Articular chondrocyte of knee joint (primary cell): ENCODE measurements at places on chromosomes 16 and 17. TPM values are rescaled to one million over a fixed set of nuclear protein-coding genes. Genes with fewer than 3 reads are reported as not detected.

Gene KRT27
- total RNA-seq = not detected in 2 replicates

Gene KREMEN2
- total RNA-seq = not detected in 2 replicates

Gene TUBG2
- 14.9 and 15.3 TPM in 2 replicates for total RNA-seq

Gene KCNH6
- total RNA-seq = not detected in 2 replicates

Gene XPO6
- 111 and 116 TPM in 2 replicates for total RNA-seq

Gene CCL7
- 3.9 and 6.0 TPM in 2 replicates for total RNA-seq

Gene ZNF624
- total RNA-seq = 8.1 and 9.2 TPM in 2 replicates

Gene CDH11
- 278 and 468 TPM in 2 replicates for total RNA-seq

Gene TMC5
- not detected in 2 replicates for total RNA-seq

Gene TNFSF13
- 4.5 and 5.0 TPM in 2 replicates for total RNA-seq

Gene TBC1D3G
- not detected in 2 replicates for total RNA-seq
